Activated naive CD4-positive, alpha-beta T cell treated with anti-CD3 and anti-CD28 coated beads for 36 hours (primary cell): ENCODE measurements at places on chromosomes 4 and X. TPM values are rescaled to one million over a fixed set of nuclear protein-coding genes. Genes with fewer than 3 reads are reported as not detected.

DNA sequence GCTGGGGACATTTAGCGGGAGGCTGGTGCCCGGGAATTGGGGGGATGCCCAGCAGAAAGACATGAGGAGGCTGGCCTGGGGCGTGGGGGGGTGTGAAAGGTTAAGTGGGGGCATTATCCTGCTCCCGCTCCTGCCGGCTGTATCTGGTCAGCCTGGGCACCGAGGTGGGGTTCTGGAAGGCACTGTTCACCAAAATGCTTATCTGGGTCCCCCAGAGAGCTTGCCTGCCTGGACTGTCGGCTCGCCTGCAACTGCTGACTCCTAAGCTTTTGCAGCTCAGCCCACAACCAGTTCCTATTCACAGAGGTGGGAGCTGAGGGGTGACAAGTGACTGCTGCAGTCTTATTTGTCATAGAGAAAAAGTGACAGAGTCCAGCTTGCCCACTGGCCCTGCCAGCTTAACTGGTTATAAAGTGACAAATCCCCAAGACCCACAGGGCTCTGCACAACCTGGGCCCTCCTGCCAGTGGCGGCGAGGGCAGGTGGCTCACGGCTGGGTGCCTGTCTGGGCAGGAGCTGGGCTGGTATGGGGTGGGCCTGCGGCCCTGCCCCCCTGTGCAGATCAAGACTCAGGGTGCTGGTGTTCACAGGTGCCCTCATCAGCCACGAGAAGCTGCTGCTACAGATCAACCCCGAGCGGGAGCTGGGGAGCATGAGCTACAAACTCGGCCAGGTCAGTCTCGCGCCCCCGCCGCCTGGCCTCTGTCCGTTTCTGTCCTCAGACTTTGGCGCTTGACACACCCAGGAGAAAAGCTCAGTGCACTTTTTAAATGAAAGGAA lies 23.7 kb upstream of the MSANTD1 start:
- DNase-seq, result no peak

- DNase-seq, result no peak
These were observed 59.3 kb downstream of the MAD2L1 start for GRCh38 chr4:120007191-120007871.

Gene CSN1S1
- total RNA-seq, result not detected

Gene SPANXN4
- not detected for total RNA-seq

GRCh38 chrX:21745756-21746155 lies 12.2 kb downstream of the SMPX start:
- peak; percentile 64 for DNase-seq

DNA sequence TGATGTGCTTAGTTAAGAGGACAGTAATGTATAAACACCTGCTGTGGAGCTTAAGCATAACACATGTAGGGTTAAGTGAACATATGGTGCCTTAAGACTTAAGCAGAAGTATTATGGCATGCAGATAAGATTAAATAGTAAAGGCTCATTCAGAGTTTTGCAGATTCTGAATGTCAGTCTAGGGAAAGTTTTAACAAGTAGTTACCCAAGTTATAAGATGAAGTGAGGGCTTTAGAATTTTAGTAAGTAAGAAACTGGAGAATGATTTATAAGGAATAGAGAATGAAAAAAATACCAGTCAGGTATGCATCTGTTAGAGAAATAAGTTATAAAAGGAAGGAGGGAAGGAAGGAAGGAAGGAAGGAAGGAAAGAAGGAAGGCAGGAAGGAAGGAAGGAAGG lies 902.1 kb downstream of the TRAM1L1 start:
- no peak for DNase-seq

DNA sequence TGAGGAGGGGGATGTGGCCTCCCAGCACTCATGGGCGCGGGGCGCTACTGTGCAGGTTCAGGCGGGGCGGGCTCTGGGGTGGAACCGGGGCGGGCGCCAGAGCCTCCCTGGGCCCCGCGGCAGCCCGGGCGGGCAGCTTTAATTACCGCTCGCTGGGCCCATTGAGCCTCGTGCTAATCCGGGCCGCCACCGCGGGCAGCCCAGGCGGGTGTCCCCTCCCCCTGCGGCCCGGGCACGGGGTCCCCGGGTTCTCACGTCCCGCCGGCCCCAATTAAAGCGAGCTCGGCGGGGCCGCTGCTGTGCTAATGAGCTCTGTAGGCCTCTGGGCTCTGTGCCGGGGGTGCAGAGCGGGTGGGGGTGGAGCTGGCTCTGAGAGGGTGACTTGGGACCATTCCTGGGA lies 22.8 kb upstream of the FGFR3 start:
- DNase-seq, result no peak

DNA sequence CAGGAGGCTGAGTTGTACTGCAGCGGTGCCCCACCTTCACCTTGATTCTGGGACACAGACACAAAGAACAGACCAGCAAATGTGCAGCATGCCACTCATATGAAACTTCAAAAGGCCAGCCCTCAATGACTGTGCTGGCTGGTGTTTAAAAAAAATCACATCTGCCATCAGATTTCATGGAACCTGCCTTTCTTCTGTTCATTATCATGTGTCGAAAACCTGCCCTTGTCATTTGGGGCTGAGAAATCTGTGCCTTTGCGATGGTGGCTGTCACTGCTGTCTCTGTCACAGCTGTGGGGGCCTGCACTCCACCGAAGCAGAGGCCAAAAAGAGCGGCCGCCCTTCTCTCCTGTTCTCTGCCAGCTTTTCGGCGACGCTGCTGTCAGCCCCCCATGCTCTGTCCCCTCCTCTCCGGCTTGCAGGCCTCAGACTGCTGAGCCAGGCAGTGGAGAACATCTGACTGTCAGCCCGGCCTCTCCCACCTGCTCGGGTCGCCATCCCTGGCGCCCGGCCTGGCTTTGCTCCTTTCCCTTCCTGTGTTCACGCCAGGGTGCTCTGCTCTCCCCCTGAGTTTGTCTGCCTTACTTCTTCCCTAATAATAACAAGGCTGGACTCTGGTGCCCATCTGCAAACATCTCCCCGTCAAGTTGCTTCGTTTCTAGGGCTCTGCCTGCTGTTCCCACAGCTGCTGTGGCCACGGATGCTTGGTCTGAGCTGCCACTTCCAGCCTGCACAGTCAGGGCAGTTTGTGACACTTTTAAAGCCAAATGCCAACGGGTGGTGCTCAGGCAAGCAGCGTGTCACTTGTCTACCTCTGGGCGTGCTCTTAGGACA lies 355.2 kb downstream of the UNC5C start:
- DNase-seq, result no peak

DNA sequence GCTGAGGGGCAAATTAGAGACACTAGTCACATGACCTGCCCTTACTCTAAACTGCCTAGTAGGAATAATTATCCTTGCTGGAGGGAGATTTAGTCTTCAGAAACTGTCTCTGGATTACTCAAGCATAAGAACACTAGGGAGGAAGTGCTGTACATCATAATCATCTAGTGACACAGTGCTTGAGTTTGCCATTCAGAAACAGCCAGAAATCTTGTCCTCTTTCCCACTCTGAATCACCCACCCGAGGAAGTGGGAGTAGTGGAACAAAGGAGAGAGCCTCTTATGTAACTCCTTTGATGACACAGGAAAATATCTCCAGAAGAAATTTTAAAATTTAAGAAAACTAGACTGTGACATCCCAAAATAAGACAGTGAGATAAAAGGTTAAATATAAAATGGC lies 69.3 kb upstream of the PCDH19 start:
- DNase-seq, result no peak

GRCh38 chr4:83382850-83383249 lies 48.2 kb upstream of the HPSE start:
- DNase-seq, result no peak

- peak; percentile 31 for DNase-seq
These were observed 114.4 kb downstream of the GLRA3 start for GRCh38 chr4:174714393-174715211.

DNA sequence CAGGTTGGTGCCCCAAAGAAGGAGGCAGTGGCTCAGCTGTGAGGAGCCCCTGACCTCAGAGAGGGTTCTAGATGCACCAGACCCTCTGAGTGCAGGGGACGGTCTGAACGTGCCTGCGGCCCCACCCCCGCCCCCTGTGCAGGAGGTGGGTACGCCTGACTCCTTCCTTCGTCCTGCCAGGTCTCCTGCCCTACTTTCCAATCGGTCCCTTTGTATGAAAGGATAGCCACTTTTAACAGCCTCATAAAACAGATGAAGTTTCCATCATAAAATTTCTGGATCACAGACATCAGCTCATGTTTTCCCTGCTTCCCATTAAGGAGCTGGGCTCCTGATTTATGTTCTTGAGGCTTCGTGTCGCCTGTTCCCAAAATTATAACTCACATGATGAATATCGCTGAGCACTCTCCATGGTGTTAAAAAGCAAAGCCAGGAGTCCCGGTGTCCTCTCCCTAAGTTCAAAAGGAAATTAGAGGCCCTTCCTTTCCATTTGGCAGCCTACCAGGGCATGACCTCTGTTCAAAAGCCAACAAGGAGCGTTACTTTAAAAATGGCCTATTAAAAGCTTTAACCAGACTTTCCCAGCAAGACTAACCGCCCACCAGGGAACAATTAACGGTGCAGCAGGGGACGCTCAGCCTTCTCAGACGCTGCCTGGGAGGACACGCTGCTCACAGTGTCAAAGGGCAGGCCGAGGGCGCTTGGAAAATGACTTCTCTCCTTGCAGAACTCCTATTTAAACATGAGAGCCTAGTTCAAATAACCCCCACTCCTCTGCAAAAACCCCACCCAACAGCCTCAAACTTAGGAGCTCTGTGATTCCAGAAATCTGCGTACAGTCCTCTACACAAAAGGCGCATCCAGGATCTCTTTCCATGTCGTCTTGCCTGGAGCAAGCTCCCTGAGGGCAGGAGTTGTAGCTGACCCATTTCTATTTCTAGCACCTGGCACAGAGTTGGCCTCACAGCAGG lies 181.9 kb downstream of the AFAP1 start:
- DNase-seq, result no peak

- DNase-seq, result no peak
These were observed 24.0 kb downstream of the CDKN2AIP start for GRCh38 chr4:183468210-183469095.

DNA sequence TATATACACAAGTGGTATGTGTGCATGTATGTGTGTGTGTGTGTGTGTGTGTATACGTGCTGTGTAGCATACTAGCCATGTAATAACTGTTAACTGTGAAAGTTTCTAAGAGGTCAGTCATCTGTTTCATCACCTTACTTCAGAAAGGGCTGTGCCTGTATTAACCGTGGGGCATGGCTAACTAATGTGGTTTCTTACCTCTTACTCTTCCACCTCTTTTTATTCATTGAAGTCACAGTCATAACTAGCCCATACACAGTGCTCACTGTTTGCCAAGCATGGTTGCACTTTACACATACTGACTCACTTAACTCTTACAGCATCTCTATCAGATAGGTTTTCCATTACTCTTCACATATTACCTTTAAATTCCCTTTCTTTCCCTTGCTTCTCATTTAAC lies 23.7 kb upstream of the LRAT start:
- no peak for DNase-seq

DNA sequence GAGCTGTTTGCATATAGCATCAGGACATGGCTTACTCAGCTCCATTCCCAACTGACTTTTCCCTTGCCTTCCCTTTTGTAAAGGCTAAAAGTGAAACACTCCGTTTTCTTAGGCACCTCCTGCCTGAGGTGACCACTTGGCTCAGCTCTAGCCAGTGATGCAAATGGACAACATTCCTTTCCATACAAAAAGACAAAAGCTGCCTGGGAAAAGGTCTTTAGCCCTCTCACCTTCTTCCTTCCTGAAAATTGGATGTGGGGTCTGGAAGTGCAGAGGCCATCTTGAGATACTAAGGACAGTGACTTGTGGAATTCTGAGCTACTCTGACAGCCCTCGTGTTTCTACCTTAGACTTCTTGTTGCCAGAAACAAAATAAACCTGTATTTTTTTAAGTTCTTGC lies 27.7 kb upstream of the SFRP2 start:
- DNase-seq, result no peak

Gene PRPS1
- total RNA-seq, result 196 TPM

- no peak for DNase-seq
These were observed 82.3 kb downstream of the GLRA3 start for GRCh38 chr4:174746710-174747109.

Gene IGSF1
- not detected for total RNA-seq

Gene TMEM154
- total RNA-seq, result 17.3 TPM

Gene RBM47
- 1.7 TPM for total RNA-seq

DNA sequence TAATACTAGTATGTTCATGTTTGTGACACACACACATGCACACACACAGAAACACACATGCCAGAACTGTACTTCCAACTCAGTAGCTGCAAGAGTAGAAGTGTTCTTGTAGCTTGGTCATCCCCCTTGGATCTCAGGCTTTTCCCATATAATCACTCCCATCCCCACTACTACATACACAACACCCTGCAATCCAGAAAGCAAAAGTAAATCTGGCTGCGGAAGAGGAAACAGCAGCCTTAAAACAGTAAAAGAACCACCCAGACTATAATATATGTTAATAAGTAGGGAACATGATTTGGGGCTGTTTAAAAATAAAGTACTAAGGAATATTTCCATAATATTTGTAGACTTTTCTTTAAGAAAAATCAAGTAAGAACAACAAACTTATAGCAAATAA lies 103.2 kb downstream of the AMMECR1 start:
- no peak for DNase-seq

DNA sequence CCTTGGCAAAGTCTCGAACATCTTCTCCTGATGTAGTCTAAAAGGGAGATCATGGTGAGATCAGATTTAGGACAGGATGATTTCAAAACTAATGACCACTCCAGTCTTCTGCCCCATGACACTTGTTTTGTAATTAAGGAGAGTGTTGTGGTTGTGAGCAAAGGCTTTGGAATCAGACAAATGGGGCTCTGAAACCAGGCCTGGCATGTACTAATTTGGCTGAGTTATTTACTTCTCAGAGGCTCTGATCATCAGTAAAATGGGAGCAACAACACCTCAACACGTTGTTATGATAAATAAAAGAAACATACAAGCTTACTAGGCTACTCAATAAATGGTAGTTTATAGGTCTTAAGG lies 106.9 kb upstream of the FTHL17 start:
- DNase-seq, result no peak

DNA sequence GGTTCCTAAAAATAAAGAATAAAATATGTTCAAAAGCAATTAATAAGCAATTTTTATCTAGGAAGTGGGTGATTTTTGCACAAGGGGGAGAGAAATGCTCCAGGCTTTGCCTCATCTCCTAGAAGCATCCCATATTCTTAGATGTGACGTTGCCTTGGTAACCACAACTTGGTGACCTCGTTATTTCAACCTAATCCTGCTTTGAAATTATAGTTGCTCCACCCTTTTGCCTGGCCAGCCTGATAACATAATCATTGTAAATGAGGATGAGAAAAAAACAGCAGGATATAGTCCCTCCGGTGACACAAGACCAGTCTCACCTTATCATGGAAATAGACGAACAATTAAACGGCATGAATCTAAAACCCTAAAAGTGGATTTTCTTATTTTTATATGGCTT lies 194.4 kb downstream of the QDPR start:
- DNase-seq, result no peak

Gene OCIAD2
- 76.9 TPM for total RNA-seq

Gene JADE3
- total RNA-seq, result 1.4 TPM

GRCh38 chrX:22105971-22106370 lies 73.8 kb downstream of the PHEX start:
- no peak for DNase-seq
